ENCODE measurements at places on chromosomes 1 and 21.
A peak's percentile ranks its signal among the peaks of the same experiment; 100 is the strongest.

GRCh38 chr21:42423197-42423675, 19.5 kb downstream of the UBASH3A start:
- DNase-seq, result no peak

GRCh38 chr1:47399138-47399845, 16.8 kb upstream of the FOXE3 start:
- no peak for DNase-seq

- DNase-seq, result no peak
These were observed 24.5 kb downstream of the KIAA0319L start for GRCh38 chr1:35532497-35533223.

DNA sequence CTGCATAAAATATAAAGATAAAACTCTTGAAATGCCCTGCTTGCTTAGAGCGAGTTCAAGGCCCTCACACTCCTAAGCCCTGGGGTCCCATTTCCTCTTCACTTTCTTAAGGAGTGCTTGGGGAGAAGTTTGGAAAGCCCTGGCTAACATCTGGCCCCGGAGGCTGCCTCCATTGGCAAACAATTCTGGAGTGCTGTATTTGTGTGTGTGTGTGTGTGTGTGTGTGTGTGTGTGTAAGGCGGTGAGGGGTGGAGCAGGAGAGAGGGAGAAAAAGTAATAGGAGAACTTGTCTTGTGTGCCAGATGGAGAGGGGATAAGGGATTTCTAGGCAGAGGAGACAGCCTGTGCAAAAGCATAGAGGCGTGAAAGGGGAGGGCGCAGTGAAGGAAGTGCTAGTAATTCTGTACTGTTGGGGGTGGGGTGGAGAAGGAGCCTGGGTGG, 578 bp upstream of the TRIM62 start:
- DNase-seq, result peak; percentile 53

DNA sequence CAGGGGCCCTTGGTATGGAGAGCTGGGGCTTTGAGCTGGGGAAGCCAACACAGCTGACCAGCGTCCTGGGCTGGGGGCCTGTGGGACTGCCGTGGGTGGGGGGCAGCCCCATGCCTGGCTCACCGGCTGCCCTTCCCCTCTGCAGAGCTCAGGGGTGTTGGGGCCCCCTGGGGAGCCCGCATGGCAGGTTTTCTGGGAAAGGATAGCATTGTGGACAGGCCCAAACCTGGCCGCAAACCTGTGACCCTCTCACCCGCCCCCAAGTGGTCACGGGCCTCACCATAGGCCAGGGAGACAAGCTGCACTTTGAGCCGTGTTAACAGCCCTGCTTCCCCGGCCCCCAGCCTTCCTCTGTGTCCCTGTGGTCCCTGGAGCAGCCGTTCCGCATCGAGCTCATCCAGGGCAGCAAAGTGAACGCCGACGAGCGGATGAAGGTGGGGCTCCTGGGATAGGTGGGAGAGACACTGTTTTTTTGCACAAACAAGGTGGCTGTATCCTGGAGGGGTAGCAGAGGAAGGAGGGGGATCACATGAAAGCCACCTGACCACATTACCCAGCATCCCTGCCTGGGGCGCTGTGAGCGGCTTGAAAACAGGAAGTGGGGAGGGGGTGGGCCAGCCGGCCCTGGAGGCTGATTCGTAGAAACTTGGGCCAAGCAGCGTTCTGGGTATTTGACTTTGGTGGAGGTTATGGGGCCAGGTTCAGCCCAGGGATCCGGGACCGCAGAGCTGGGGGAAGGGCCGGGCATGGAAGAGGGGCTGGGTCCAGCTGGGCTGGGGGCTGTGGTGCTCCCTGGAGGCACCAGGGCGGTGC, 65.9 kb downstream of the PIK3CD start:
- DNase-seq, result no peak

GRCh38 chr1:66334318-66334717, 199.6 kb upstream of the SGIP1 start:
- DNase-seq, result no peak

DNA sequence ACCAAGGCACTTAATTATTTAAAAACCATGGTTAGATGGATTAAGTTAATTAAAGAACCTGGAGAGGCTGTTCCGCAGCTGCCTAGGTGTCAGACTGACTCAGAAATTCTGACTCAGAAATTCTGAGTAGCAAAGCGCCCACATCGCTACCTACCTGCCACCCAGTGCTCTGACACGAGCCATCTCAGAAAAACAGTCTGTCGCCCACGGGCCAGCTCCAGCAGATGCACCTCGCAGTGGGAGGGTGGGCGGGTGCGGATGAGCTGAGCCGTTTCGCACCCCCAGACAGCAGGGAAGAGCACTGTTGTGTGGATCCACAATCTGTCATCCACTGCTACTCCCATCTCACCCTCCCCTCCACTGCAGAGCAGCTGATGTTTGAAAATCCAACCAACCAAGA, 13.5 kb downstream of the KCNK1 start:
- no peak for DNase-seq

GRCh38 chr1:115021145-115021544, 8.5 kb upstream of the TSHB start:
- no peak for DNase-seq
